ENCODE measurements at places on chromosomes 7 and 10.

- no peak for DNase-seq
Measured at GRCh38 chr10:74586088-74586585, 240.3 kb upstream of the KAT6B start.

DNA sequence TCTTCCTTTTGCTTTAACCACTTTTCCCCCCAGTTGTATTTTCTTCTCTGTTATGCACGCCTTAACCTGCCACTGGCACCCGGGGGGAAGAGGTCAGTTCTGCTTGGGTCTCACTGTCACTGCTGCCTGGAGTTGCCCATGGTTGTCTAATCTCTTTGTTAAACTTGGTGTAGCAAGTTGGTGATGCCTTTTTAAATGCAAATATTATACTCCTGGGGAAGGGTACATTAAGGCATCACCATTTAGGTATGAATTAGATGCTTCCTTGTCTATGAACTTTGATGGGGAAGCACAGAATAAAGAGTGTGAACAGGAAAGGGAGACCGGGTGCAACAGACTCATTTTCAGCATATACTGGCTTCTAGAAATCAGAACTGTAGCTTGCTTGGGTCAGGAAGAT lies 9.1 kb upstream of the SORCS3 start:
- no peak for DNase-seq

DNA sequence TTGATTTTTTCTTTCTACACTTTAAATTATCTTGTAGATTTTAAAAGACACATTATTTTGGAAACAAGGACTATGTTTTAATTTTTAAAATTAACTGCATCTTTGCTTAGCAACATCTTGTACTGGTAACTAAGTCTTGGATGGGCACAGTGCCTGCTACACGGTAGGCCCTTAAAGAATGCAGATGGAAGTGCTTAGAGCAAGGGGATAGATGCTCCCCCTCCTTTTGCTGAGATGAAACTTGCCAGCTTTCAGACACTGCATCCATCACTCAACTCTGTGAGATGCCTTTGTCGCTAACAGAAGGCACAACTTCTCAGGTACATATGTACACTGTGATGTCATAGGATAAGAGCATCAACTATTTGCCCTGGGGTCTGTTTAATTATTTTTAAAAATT lies 103.9 kb downstream of the LRRC18 start:
- DNase-seq, result no peak

GRCh38 chr7:26011039-26011696 lies 140.8 kb upstream of the NFE2L3 start:
- no peak for DNase-seq

DNA sequence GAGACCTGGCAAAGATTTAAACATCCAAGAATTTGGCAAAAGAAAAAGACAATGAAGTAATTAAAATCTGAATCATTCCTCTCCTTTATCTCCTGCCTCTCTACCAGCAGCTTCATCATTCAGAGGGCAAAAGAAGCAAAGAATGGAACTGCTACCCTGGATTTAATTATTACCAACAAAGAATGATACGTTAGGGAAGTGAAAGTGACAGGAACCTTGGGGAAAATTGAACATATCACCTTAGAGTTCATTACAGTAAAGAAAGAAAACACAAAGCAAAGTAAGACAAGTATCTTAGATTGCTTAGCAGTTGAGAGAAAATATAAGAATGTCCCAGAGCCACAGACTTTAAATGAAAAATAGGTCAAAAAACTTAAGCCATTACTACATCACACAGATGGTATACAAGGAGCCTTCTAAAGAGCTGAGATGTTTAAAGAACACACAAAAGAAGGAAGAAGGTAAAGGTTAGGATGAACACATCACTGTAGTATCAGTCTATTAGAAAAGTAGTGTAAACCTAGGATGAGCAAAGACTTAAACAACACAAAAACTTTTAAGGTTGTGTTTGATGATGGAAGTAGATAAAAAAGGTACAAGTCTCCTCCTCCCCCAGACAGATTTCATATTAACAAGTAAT lies 17.5 kb downstream of the CTNNA3 start:
- DNase-seq, result no peak

DNA sequence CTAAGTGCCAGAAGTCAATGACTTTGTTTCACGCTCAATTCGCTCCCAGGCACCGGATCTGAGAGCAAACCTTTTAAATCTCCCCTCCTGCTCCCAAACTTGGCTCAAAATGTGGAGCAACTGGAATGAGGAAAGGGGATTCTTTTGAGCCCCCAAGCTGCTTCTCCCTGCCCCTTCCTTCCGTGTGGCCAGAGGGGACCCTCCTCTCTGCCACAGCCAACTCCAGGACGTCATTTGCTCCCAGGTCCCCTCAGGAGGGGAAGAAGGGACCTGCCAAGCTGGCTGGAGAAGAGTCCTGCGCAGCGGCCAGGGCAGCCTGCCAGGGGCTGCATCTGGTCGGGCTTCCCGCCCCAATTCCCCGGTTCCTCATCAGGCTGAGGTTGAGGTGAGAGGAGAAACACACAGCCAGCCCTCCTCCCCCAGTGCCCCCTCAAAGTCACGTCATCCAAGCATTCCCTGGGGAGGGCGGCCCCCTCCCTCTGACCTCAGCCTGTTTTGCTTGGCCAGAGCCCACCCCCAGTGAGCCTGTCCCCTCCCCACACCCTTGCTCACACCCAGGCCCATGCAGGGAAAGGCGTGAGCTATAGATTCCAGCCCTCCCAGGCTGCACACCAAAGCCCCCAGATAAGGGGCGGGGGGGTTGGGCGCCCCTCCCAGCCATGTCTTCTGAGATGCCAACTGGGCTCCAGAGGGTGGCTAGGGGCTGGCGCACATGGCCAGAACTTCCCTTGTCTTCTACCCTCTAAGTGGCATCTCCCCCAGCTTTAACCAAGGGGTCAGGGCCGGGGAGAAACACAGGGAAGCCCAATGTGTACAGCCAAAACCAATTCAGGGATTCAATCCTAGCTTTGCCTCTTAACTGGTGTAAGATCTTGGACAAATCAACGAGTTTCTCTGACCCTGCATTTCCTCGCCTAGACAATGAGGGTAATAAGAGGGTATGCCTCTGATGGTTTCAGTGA lies 35.0 kb downstream of the SH3PXD2A start:
- no peak for DNase-seq

DNA sequence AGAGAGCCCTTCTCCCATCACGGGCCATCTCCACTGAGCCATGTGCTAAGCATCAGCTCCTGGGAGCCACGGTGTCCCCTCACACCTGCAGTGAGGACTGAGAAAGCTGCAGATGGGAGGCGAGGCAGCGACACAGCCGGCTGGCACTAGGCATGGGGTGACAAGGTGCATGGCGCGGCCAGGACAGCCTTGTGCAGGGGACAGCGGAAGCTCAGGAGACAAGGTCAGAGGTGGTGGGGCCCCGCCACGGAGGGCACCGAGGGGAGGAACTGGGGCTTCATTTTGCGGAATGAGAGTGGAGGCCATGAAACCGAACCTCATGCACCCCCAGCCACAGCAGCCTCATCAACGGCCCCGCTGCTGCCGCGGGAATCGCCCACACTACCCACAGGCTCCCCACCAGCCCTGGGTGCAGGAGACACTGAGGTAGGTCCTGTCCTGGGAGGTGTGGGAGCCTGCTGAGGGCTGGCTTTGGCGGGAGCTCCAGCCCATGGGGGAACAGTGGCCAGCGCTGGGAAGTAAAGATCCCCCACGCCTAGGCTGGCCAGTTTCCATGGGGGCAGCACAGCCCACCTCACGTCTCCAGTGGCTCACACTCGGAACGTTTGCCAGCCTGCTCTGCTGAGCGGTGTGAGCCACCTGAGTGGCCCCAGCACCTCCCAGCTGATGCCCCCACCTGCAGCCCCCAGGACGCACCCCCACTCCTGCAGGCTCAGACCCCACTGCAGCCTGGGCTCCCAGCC lies 71.2 kb upstream of the INSIG1 start:
- no peak for DNase-seq

GRCh38 chr10:132306864-132307751 lies 642 bp downstream of the STK32C start:
- no peak for DNase-seq

DNA sequence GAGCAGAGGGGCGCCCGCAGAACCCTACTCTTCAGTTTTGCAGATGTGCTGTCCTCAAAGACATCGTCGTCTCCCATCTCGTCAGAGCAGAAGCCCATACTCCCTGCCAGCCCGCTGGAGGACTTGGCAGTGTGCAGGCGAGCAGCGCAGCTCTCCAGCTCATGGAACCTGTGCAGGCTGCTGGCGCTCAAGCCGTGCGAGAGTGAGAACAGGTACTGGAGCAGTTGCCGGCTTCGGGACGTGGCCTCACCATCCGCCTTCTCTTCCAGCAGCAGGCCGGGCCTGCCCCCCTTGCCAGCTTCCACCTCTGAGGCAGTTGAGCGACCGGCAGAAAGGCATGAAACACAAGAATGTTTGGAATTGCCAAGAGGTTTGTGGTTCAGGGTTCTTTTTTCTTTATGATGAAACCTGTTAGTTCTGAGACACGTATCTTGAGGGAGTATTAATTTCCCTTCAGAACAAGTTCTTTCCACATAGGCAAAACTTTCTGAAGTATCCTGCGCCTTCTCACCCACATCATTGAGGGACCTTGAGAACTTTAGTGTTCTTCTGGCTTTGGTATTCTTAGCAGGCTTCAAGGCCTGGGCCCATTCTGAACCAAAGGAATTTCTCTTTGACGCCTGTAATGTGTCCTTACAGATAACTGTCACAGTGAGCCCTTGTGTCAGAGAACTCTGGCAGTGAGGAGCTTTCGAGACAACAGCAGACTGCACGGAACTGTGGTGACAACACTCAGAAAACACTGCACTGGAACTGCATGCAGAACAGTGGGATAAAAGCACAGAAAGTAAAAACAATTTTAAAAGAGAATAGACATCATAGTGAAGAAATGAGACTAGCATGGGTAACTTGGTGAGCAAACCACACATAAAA lies 89.5 kb downstream of the ALOX5 start:
- no peak for DNase-seq

GRCh38 chr10:17479015-17479615 lies 24.7 kb upstream of the ST8SIA6 start:
- DNase-seq, result no peak

DNA sequence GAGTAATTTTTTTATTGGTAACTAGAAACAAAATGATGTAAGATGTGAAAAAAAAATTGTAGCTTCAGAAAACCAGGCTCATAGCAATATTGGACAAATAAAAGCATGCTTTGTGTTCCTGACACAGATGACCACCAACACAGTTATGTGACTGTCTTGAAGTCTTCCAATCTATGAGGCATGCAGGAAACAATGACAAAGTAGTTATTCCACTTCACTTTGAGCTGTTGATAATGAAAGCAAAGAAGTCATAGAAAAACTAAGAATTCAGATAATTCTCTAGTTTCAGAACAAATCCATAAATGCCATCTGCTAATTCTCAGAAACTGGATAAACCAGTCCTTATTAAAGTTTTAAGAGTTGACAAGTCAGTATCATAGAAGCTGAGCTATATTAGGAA lies 378.4 kb upstream of the SEMA3D start:
- DNase-seq, result no peak

DNA sequence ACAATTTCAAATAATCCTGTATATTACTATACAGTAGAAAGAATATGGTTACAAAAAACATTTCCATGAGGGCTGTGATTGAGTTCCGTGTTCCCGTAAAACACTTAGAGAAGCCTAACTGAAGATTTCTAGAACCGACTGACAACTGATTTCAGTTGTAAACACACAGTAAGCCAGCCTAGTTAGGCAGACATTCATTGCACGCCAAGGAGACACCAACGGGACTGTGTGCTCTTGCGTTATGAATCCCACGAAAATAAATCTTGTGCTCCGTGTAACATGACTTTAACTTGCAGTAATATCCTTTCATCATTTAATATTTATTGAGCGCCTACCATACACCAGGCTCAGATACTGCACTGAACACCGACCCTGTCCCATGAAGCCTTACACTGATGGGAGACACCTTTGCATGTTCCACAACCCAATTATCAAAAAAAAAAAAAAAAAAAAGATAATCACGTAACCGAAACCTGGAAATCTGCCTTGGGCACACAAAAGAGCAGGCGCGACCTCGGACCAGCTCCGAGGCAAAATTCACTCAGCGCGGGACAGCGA lies 420 bp upstream of the KLHL7 start:
- DNase-seq, result no peak

DNA sequence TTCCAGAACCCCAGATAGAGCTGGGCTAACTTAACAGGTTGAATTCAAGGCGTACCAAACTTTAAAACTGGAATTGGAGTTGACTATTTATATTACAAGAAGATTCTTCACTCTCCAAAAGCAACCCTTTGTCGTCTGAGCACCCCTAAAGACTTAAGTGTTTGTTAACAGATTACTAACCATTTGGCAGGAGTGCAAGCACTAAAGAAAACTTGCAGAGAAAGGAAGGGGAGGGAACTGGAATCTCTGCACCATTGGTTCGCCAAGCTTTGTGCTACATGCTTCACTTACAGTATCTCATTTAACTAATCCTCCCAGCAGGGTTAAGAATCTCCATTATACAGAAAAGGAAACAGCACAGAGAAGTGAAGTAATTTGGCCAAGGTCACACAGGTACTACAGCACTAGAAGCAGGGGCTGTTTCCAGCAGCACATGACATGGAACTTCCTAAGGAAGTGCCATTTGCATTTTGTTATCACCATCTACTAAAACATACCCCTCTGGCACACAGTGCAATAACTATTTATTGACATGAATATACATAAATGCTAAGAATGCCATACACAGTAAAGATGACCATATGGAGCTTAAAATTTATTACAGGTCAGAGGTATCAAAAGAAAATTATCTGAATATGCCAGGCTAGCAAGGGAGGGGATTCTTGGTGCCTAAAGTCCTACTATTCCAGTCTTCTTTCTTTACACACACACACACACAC lies 201.2 kb downstream of the KCNMA1 start:
- DNase-seq, result no peak

DNA sequence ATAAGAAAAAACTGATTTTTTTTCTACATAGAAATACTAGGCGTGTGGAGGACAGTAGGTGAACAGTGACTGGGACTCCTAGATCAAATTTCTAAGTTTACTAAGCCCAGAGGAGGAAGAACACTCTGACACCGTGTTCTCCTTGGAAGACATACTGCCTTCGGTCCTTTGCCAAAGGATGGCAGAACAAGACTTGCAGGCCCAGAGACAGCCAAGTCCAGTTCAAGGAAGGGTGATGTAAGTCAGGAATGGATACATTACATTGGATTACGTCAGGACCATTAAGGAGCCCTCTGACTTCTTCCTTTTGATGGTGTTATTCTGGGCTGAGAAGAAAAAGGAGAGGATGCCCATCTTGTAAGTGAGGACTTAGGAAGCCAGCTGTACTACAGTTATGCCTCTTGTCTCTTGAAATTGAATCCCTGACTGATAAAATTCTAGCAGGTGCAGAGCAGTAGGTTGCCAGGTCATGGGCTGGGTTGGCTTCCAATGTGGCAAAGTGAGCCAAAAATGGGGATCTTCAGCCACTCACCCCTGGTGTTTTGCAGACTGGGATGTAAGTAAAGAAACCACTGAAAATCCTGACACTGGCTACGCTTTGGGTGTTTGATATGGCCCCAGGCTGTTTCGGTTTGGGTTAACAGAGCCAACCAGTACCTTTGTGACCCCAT lies 45.1 kb downstream of the RELN start:
- DNase-seq, result no peak

- DNase-seq, result no peak
Measured at GRCh38 chr7:5549096-5549763, 125.6 kb upstream of the TNRC18 start.

All from SIG-M5 (cell line).